Left lung (tissue), 14 donors: ENCODE measurements at places on chromosomes 5 and 9. TPM values are rescaled to one million over a fixed set of nuclear protein-coding genes. Genes with fewer than 3 reads are reported as not detected.

- H3K4me3 ChIP-seq, result no peak overlapping the region
- DNase-seq, result peak; percentile 3
- H3K4me1 ChIP-seq, result no peaks in the 10 kb centered on the region
- no peaks in the 10 kb centered on the region for H3K27me3 ChIP-seq
- no peaks in the 10 kb centered on the region for H3K36me3 ChIP-seq
Measured at GRCh38 chr5:11273180-11273903, 512.3 kb upstream of the DAP start.

- no peak for DNase-seq
- no peak overlapping the region for H3K27ac ChIP-seq
Measured at GRCh38 chr5:66993448-66993847, 203.2 kb downstream of the CD180 start.

- no peaks in the 10 kb centered on the region for H3K27me3 ChIP-seq
- H3K4me1 ChIP-seq, result no peaks in the 10 kb centered on the region
- no peak overlapping the region for H3K4me3 ChIP-seq
- DNase-seq, result no peak
Measured at GRCh38 chr5:154087260-154087659, 48.5 kb downstream of the MFAP3 start.

DNA sequence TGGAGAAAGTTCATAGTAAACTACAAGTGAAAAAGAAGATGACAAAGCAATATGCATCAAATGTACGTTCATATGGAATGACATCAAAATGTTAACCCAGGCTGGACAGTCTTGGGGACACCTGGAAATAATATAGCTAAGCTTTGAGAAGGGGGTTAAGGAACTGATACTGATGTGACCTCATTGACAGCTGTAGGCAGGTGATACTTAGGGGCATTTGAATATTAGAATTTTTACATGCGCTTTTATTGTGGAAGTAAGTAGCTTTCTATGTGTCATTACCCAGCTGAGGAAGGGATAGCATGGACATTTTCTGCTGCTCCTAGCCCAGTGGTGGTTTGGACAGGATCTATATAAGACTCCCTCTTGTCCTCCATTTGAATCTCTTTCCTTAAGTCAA is 299.7 kb downstream of the CWC27 start:
- no peaks in the 10 kb centered on the region for H3K27me3 ChIP-seq
- H3K4me1 ChIP-seq, result no peaks in the 10 kb centered on the region
- DNase-seq, result no peak
- H3K36me3 ChIP-seq, result no peaks in the 10 kb centered on the region

Gene IFNA2
- not detected for total RNA-seq

Gene TLX3
- total RNA-seq, result not detected

Gene SLC22A4
- 10.3 TPM for total RNA-seq
